ENCODE measurements at places on chromosomes 7 and 10. TPM values are rescaled to one million over a fixed set of nuclear protein-coding genes. Genes with fewer than 3 reads are reported as not detected.

GIMAP6 gene
- 0.89 TPM for total RNA-seq

DNA sequence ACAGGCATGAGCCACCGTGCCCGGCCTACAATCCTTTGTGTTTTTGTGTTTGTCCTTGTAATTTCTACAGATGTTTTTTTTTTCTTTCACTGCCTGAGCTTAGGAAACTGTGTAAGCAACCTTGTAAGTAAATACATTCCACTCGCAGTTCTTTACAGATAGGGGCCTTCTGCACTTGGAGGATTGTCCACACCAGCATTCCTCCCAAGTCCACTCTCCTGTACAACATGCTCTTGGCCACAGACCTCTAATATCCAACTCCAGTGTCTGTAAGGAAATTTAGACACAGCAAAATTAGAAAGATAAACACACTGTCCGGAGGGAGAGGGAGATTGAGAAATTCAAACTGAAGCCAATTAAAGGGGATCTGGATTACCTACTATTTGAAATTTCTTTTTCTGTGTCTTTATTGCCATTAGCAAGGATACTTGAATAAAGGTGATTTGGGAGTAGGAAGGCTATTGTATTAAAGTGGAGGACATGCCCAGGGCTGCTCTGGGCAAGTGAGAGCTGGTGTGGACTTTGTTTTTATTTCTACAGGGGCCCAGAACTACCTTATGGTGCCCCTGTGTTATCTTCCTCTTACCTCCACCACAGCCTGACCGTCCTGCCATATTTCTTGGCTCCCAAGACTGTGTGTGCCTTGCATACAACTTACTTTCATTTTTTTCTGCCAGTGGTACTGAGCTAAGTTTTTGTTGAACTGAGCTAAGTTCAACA is 9.7 kb downstream of the MXI1 start:
- no peak for DNase-seq
- no peaks in the 10 kb centered on the region for H3K36me3 ChIP-seq
- H3K4me1 ChIP-seq, result peaks cover 87% of the 10 kb centered on the region

DNA sequence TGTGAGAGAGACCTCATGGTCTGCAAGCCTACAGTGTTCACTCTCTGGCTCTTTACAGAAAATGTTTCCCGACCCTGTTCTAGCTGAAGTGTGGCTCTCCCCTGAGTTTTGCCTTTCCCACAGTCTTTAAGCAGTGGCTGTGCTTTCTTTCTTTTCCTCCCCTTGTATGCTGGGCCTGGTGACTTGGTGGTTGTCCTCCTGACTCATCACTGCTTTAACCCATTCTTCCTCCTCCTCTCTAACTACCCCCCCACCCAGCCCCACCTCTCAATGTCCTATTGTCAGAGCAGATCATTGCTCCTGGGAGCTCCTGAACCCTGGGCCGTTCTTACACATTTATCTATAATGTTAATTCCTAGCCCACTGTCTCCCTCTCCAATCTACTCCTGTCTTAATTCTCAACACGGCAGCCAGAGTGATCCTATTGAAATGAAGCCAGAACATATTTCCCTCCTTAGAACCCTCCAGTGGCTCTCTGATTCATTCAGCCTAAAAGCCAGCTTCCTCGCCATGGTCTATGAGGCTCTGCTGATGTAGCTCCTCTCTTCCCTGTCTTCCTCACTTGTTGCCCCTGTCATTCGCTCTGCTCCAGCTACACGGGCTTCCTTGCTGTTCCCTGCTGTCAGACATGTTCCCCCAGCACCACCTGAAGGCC is 55.0 kb downstream of the DENND11 start:
- H3K4me1 ChIP-seq, result peaks cover 5% of the 10 kb centered on the region
- H3K36me3 ChIP-seq, result peaks cover 19% of the 10 kb centered on the region
- no peaks in the 10 kb centered on the region for H3K27me3 ChIP-seq

TFR2 gene
- total RNA-seq, result 11.6 TPM

- no peak overlapping the region for H3K27ac ChIP-seq
- no peaks in the 10 kb centered on the region for H3K27me3 ChIP-seq
- H3K4me3 ChIP-seq, result no peak overlapping the region
- H3K4me1 ChIP-seq, result no peaks in the 10 kb centered on the region
- H3K36me3 ChIP-seq, result no peaks in the 10 kb centered on the region
These were observed 361.7 kb upstream of the SEMA3C start for GRCh38 chr7:81280531-81280930.

DNA sequence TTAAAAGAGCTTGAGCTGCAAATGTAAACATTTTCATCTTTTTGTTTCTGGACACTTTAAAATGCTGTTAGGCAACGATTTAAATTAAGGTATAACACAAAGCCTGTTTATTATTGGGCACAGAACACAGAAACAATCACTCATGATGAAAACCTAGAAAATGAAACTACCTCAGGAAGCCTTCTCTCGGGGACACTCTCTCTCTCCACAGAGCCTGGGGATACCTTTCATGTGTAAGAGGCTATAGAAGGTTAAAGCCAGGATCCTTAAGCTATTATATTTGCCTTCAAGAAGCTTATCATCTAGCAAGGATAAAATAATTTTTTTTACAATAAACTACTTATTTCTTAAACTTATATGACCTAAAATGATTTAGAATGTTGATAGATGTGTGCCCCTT is 194.1 kb downstream of the SKAP2 start:
- no peak overlapping the region for H3K27ac ChIP-seq
- H3K4me1 ChIP-seq, result peaks cover 10% of the 10 kb centered on the region
- DNase-seq, result no peak
- no peaks in the 10 kb centered on the region for H3K27me3 ChIP-seq
- H3K4me3 ChIP-seq, result no peak overlapping the region

HMX3 gene
- not detected for total RNA-seq

C7orf57 gene
- total RNA-seq, result not detected

DNA sequence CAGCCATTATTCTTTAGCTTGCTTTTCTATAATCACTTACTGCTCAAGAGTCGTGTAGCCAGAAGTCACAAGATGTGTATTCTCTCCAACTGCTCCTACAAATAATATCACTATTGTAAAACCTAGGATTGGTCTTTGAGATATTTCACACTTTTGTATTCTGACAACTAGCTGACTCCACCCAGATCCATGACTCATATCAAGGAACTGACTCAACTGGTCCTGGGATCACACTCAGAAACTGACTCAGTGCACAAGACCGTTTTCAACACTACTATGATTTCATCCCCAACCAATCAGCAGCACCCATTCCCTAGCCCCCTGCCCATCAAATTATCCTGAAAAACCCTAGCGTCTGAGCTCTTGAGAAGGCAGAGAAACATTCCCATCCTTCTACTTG is 56.5 kb upstream of the ORC5 start:
- H3K27ac ChIP-seq, result no peak overlapping the region
- H3K27me3 ChIP-seq, result peaks cover 3% of the 10 kb centered on the region
- no peaks in the 10 kb centered on the region for H3K36me3 ChIP-seq
- no peak for DNase-seq
- no peak overlapping the region for H3K4me3 ChIP-seq
- no peaks in the 10 kb centered on the region for H3K4me1 ChIP-seq

- H3K36me3 ChIP-seq, result no peaks in the 10 kb centered on the region
- H3K4me3 ChIP-seq, result no peak overlapping the region
- DNase-seq, result no peak
- H3K4me1 ChIP-seq, result peaks cover 16% of the 10 kb centered on the region
- H3K27me3 ChIP-seq, result no peaks in the 10 kb centered on the region
These were observed 87.4 kb upstream of the ZMIZ1 start for GRCh38 chr10:78981257-78981969.

Measured in stomach (tissue), 19 donors.